Right hindlimb (tissue), 1 donor: ENCODE measurements at places on chromosomes 2 and 18.

DNA sequence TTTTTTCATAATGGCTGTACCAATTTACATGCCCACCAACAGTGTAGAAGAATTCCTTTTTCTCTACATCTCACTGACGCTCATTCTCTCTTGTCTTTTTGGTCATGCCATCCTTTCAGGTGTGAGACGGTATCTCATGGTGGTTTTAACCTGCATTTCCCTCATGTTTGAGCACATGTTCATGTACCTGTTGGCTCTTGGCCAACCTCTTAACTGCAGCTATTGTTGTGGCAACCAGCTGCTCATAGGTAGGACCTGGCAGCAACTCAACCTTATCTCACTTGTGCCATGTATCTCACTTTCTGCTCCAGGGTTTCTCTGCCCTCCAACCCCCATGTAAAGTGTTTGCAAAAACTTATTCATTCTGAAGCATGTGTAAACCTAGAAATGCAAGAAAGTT is 167.5 kb downstream of the UPP2 start:
- no peak for DNase-seq

- no peak for DNase-seq
Observed at GRCh38 chr18:49411928-49412327, 48.5 kb downstream of the DYM start.

- peak; percentile 48 for DNase-seq
Observed at GRCh38 chr2:143607231-143608062, 478.2 kb downstream of the ARHGAP15 start.

GRCh38 chr2:221726894-221727513 is 154.9 kb upstream of the EPHA4 start:
- no peak for DNase-seq

DNA sequence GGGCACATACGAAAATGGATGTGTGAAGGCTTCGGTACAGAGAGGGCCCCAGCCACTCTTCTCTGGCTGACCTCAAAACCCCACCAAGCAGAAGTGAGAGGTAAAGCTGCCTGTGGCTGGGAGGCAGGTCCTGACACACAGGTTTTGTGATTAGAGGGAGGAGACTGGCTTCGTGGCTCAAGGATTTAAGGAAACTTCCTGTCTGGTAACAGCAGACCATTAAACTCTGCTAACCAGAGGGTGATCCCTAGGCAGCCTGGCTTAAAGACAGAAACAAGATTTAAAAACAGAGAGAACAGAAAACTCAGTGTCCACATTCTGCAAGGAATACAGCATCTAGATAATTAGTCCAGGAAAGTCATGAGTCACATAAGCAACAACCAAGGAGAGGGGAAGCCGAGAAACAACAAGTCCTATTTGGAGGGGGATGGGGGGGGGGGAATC is 101.9 kb downstream of the NFATC1 start:
- peak; percentile 9 for DNase-seq

DNA sequence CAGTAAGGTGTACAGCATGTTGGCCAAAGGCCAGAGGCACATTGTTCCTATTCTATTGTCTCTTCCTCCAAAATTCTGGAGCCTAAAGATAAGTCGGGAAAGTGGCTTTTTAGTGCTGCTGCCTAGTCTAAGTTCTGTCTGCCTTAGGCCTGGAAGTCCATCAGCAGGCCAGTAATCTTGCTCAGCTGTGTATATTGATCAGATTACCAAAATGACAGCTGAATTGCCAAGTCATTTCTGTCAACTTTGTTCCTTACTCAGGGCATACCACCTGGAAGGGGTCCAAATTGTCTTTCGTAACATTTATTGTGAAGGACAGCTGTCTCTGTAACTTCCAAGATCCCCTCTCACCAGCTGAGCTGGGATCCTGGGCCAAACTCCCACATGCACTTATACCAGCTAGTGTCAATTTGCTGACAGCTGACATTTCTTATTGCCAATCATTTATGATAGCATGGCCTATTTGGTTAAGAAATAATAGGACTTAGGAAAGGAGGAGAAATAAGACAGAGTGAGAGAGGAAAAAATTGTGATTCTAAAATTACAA is 116.8 kb upstream of the FSHR start:
- peak; percentile 29 for DNase-seq

DNA sequence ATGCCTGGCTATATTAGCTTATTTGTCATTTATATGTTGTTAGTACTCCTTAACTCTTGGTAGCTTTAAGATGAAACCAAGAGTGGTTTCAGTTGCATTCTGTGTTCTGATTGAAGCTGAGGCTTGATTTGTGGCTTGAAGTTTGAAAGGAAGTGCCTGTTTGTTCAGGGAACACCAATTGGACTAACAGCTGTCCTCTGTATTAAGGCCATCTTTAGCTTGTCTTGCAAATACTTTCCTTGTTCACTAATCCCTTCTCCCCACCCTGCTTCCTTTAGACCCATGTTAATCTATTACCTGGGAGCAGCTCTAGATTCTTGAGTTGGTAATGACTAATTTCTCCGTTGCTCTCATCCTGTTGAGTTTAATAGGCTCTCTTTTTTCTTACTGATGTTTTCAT is 13.4 kb downstream of the ITGA6 start:
- no peak for DNase-seq

DNA sequence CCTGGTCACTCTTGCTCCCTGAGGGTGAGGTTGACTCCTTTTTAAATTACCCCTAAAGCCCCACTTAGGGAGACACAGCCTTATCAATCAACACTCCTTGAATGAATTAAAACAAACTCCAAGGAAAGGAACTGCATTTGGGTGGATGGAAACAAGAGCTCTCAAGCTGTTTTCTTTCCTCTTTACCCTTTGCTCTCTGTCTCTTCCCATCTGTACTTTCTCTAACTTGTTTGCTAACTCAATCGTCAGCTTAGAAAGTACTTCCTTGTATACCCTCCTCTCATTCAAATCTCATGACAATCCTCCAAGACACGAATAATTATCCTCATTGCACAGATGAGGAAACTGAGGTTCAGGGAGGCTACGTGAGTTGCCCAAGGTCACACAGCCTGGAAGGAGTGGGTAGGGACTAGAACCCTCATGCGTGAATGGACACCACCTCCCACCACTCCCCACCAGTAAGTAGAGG is 32.7 kb downstream of the ZFP36L2 start:
- DNase-seq, result no peak

- no peak for DNase-seq
Observed at GRCh38 chr2:182717416-182717815, 1.4 kb downstream of the DNAJC10 start.

GRCh38 chr18:32980896-32981295 is 208.1 kb upstream of the KLHL14 start:
- DNase-seq, result no peak

DNA sequence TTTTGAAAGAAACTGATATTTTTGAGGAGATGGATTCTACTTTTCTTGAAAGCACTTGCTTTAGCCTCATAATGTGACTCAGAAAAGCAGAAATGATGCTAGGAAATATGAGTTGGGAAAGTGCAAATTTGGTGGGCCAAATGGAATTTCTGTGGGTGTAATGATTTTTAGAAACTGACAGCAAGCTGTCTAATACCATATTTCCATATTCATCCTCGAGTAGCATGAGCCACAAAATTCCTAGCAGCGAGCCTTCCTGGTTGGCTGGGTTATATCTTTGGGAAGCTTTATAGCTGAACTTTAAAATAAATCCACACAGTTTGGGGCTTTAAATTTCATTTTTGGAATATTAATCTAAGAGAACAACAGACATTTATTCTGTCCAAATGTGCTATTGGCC is 190.0 kb downstream of the DSC3 start:
- DNase-seq, result no peak

- DNase-seq, result no peak
Observed at GRCh38 chr2:68637047-68637446, 6.3 kb upstream of the PROKR1 start.

- no peak for DNase-seq
Observed at GRCh38 chr2:201949181-201949926, 84.3 kb upstream of the FZD7 start.

GRCh38 chr2:113757138-113757657 is 756 bp upstream of the SLC35F5 start:
- DNase-seq, result peak; percentile 20

DNA sequence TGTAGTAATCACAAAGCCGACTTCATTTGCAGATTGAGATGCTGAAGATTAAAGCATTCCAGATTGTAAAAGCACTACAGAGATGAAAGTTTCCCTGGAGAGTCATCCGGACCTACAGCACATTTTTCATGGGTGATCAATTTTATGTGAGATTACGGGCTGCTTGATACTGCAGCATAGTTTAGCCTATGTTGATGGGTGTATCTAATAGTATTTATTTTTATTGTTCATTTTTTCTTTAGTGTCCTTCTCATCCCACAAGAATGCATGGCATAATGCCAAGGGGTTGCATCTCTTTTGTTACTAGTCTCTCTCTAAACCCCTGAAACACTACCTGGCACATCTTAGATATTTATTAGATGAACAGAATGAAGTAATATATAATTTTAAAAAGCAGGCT is 240.4 kb downstream of the MBD2 start:
- no peak for DNase-seq

DNA sequence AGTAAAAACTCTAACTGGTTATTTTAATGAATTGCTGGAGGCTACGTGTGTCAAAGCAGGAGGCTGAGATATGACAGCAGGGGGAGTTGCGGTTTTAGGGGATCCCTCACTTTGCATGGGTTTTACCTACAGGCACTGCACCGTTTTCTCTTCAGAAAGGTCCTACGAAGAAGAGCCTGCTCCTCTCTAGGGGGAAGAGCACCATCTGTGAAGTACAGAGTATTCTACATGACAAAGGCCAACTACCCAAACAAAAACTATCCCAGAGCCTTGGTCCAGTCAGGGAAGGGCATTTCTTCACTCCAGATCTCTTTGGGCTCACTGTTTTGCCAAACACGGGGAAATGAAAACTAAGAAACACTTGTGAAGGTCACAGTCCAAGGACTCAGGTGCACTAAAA is 696.7 kb upstream of the SOX11 start:
- no peak for DNase-seq

- DNase-seq, result no peak
Observed at GRCh38 chr18:67778016-67778415, 261.5 kb upstream of the DSEL start.

DNA sequence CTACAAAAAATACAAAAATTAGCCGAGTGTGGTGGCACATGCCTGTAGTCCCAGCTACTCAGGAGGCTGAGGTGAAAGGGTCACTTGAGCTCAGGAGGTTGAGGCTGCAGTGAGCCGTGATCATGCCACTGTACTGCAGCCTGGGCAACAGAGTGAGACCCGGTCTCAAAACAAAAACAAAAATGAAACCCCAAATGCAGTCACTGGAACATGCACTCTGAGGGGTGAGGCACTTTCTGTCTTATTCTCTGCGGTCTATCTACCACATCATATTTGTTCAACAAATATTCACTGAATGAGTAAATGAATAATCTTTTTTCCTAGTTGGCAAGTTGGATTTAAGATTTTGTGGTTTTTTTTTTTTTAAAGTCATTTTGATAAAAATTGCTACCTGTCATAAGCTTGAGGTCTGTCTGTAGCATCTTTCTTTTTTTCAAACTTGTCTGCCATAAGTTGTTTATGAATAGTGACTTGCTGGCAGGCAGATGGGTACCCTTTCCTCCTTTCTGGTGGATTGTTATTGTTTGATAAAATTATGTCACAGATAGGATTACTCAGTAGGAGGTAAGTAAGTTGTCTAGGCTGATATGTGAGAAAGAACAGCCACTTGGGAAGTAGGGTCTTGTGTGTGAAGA is 11.8 kb downstream of the CHRNA1 start:
- no peak for DNase-seq

DNA sequence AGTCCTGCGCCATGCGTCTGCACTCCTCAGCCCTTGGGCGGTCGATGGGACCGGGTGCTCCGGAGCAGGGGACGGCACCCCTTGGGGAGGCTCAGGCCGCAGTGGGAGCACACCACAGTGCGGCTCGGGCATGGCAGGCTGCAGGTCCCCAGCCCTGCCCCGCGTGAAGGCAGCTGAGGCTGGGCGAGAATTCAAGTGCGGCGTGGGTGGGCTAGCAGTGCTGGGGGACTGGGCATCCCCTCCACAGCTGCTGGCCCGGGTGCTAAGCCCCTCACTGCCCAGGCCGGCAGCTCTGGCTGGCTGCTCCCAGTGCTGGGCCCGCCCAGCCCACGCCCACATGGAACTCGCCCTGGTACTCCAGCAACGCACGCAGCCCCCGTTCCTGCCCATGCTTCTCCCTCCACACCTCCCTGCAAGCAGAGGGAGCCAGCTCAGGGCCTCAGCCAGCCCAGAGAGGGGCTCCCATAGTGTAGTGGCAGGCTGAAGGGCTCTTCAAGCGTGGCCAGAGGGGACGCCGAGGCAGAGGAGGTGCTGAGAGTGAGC is 198.3 kb upstream of the CNTNAP5 start:
- DNase-seq, result no peak

- DNase-seq, result no peak
Observed at GRCh38 chr2:237867465-237867864, 8.0 kb downstream of the RAMP1 start.

GRCh38 chr2:60662781-60663180 is 93.3 kb upstream of the PAPOLG start:
- DNase-seq, result no peak

- no peak for DNase-seq
Observed at GRCh38 chr18:40464032-40464431, 1491.0 kb upstream of the PIK3C3 start.

GRCh38 chr18:63097178-63097577 is 222.4 kb downstream of the BCL2 start:
- no peak for DNase-seq

GRCh38 chr2:222672068-222672401 is 577 bp downstream of the MOGAT1 start:
- DNase-seq, result no peak

DNA sequence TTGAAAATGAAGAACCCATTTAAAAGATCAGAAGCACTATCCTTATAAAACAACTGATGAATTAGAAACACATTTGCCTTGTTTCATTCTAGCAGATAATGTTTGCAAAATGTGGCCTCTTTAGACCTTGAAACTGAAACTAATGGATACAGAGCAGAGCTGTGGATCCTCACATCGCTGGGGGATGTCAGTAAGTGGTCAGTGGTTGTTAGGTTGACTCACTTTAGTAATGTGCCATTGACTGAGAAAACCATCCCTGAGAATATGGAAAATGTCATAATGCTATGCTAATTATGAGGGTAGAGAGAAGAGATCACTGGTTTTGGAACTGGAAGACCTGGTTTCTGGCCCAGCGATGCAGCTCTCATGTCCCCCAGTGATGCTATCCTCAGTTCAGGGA is 176.7 kb downstream of the MYO1B start:
- DNase-seq, result no peak

- peak; percentile 90 for DNase-seq
Observed at GRCh38 chr2:209771474-209772289, at the start of gene UNC80. Gene UNC80, plus strand, starts transcription at chr2:209771832. Its CDS starts 241 bp downstream, at chr2:209772073.
